ENCODE measurements at places on chromosomes 4 and X.

DNA sequence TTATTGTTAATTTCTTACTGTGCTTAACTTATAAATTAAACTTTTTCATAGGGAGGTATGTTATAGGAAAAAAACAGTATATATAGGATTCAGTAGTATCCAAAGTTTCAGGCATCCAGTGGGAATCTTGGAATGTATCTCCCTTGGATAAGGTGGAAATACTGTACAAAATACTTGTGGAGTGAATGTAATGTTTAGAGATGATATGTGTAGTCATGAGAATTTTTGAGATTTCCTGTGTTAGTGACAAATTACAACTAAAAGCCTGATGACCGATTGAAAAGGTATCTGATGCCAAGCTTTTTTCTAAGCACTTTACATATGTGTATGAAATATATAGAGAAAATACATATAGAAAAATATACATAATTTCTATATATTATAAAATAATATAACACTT, 69.2 kb downstream of the STK32B start:
- DNase-seq: no peak

GRCh38 chr4:154616731-154617130, 4.3 kb upstream of the FGG start:
- no peak for DNase-seq

GRCh38 chr4:108813261-108813660, 50.4 kb upstream of the ETNPPL start:
- no peak for DNase-seq

DNA sequence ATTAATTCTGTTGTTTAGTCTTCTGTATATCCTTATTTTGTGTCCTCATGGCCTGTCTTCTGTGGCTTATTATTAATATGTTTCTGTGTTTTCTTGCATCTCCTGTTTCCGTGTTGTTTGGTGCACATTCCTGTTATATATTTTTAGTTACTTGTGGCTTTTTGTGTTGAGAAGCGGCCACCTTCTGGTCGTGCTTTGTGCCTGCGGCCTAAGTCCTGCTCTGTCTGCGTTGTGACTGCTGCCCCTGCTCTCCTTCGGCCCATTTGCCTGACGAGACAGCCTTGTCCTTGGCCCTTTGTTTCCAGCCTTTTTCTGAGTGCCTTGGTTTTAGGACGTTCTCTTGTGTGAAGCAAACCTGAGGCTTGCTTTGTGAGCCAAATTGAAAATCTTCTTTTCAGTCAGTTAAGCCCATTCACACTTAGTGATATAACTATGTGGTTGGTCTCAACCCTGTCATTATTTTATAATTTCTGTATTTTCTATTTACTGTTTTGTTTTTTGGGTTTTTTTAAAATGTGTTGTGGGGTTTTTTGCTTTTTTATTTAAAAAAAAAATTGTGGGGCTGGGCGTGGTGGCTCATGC, 43.8 kb downstream of the TNIP2 start:
- DNase-seq: no peak

DNA sequence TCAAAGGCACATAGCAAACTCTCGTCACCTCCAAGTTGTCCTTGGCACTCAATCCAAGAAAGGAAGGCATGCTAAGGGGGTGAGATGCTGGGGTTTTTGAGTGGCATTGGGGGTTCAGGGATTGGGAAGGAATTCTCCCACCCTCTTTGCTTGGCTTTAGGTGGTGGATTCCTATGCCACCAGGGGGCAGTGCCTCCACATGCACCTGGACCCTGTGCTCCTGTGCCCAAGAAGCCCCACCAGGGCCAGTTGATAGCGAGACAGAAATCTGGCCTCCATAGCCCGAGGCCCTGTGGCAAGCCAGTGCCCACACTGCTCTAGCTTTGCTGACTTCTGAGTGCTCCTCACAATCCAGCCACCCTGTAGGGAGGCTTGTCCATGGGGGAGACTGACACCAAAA, 2.0 kb upstream of the FATE1 start:
- no peak for DNase-seq

- no peak for DNase-seq
Measured at GRCh38 chrX:130705591-130705990, 197.4 kb downstream of the ENOX2 start.

GRCh38 chr4:88702782-88703181, 5.2 kb upstream of the NAP1L5 start:
- DNase-seq: no peak
